Keratinocyte (primary cell): ENCODE measurements at places on chromosomes 12 and 14. TPM values are rescaled to one million over a fixed set of nuclear protein-coding genes. Genes with fewer than 3 reads are reported as not detected.

- DNase-seq, result no peak
Observed at GRCh38 chr12:72264548-72265175, 7.5 kb upstream of the TRHDE start.

GRCh38 chr12:107385509-107385908, 292.2 kb upstream of the CRY1 start:
- no peak for DNase-seq

GRCh38 chr14:93780813-93781400, 7.4 kb downstream of the PRIMA1 start:
- no peak for DNase-seq

DNA sequence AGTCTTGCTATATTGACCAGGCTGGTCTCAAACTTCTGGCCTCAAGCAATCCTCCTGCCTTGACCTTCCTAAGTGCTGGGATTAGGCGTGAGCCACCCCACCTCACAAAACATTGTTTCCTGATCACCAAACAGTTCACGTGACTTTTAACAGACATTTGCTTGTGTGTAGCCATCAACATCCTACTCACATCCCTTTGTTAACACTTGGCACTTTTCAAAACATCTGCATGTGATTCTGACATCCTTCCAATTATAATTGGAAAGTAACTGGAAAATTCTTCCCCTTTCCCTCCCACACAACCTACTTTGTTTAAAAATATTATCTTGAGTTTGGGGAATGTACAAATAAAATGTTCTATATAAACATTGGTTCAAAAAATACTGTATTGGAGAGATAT, 317.9 kb downstream of the PCNX1 start:
- DNase-seq, result no peak

The KLHL33 gene
- not detected in 3 replicates for polyA plus RNA-seq

GRCh38 chr14:75165586-75166391, 10.6 kb downstream of the TMED10 start:
- DNase-seq, result no peak

- no peak for DNase-seq
Observed at GRCh38 chr12:11183011-11183410, 3.7 kb downstream of the TAS2R42 start.

DNA sequence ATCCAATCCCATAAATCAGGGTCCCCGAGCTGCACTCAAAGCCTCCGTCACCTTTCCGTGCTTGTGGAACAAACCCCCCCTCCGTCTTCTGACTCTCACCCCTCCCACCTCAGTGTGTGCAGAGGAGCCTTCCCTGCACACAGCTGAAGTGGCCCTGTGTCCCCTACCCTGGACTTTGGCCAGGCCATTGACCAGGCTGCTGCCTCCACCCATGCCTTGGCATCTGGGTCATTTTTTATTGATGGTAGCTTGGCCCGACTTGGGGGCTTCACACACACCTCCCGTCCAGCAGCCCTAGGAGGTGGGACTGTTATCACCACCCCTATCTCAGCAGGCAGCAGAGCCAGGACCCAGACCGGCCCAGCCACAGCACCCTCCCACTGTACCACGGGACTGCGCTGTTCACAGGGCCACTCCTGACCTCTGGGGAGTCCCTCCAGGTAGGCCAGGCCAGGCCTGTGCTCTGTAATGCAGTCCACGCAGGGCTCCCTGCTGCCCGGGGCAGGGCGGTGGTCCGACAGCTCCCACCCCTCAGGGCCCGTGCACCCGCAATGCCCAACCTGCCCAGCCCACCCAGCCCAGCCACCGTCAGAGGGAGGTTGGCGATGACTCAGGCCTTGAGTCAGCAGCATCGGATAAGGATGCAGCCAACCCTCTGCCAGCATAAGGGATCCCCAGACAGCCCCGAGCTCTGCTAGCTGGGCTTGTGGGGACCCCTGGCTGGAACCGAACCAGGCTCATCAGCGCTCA, 9.2 kb upstream of the INF2 start:
- DNase-seq, result no peak

DNA sequence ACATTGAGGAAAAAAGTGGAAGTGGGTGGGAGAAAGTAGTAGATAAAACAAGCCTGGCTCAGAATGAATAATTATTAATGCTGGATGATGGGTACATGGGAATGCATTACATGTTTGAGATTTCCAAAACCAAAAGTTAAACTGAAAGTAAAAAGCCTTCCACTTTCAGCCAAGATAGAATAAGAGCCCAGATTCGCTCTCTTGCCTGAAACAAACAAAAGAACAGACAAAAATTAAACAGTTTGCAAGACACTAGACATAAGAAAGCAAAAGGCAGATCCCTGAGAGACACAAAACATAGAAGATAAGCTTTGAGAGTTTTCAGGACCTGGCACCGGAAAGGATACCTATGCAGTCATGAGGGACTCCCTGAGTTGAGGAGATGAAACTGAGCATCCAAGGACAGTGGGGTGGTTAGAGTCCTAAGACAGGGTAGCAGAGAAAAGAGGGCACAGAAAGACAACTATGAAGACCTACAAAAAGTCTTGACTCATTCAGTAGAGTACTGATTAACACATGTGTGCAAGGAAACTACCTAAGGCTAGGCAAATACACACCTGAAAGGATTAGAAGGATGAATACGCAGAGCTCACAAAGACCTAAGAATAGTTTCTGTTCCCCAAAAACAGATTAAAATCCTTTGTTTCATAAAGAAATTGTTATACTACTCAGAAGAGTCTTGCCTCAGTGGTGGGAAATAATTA, 54.1 kb downstream of the CEP83 start:
- DNase-seq, result no peak

- no peak for DNase-seq
Observed at GRCh38 chr12:26782372-26783130, 50.4 kb downstream of the ITPR2 start.

- DNase-seq, result no peak
Observed at GRCh38 chr12:51593021-51593420, 2.0 kb downstream of the SCN8A start.

- DNase-seq, result no peak
Observed at GRCh38 chr12:117143008-117143532, 43.9 kb upstream of the TESC start.

- DNase-seq, result no peak
Observed at GRCh38 chr14:34334329-34334728, 127.7 kb downstream of the SPTSSA start.

DNA sequence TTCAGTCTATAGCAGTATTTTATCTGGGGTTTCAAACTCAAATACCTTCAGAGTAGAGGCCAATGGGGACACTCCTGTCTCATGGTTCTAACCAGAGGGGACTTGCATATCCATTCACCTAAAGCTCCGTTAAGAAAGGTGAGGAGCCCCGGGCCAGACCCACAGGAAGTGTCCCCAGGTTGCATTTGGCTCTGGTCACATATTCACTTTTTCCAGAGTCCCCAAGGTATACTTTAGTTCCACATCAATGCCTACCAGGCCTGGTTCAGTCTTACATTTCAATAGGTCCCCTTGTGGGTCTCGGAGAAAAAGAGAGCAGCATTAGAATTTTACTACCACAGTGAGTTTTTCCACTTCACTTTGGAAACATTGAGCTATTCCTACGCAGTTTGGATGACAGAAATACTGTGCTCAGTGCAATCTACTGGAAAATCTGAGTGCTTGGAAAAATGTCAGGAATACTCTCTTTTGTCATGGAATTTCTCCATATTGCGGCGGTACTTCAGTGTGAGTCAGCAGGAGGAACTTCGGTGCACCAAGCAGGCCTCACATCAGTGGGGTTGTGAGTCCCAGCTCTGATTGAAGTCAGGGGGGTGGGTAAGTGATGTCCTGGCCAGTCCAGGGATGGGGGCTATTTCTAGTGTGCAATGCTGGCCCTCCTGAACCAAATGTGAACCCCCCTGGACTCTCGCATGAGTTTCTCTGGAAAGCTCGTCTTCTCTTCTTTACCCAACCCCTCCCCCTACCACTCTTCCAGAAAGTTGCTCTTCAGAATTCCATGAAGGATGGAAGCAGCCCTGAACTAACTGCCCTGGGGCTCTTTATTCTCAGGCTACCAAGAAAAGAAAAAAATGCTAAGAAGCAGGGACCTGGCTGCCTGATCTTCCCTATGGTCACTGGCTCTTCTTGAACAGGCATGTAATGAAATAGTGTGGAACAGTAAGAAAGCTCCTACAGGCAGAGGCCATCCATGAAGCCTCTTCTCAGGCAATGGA, 184.7 kb downstream of the PRKCH start:
- DNase-seq, result no peak

The NUP107 gene
- polyA plus RNA-seq, result 35.3 to 71.7 TPM (median 52.0 TPM) in 3 replicates

The P2RX7 gene
- 0.12 to 0.21 TPM (median 0.20 TPM) in 3 replicates for polyA plus RNA-seq

- no peak for DNase-seq
Observed at GRCh38 chr12:74599932-74600331, 62.3 kb downstream of the ATXN7L3B start.

The HIP1R gene
- polyA plus RNA-seq, result 19.4 to 31.8 TPM (median 23.0 TPM) in 3 replicates

The CLECL1 gene
- not detected in 3 replicates for polyA plus RNA-seq

DNA sequence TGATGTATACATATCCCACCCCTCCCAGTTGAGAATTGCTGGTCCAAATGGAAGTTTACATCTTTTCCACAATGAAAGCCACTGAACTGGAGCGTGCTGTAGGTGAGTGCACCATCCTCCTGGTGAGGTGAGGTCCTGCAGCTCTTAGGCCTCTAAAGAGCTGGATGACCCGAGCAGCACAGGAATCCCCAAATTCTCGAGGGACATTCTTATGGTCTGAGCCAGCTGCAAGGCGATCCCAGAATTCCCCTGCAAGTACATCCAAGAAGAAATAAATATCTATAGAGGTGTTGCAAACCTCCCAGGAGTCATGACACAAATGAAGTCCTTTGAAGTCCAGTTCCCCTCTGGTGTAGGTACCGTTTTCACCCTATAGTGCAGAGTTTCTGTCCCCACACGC, 24.0 kb downstream of the TMEM132C start:
- no peak for DNase-seq

DNA sequence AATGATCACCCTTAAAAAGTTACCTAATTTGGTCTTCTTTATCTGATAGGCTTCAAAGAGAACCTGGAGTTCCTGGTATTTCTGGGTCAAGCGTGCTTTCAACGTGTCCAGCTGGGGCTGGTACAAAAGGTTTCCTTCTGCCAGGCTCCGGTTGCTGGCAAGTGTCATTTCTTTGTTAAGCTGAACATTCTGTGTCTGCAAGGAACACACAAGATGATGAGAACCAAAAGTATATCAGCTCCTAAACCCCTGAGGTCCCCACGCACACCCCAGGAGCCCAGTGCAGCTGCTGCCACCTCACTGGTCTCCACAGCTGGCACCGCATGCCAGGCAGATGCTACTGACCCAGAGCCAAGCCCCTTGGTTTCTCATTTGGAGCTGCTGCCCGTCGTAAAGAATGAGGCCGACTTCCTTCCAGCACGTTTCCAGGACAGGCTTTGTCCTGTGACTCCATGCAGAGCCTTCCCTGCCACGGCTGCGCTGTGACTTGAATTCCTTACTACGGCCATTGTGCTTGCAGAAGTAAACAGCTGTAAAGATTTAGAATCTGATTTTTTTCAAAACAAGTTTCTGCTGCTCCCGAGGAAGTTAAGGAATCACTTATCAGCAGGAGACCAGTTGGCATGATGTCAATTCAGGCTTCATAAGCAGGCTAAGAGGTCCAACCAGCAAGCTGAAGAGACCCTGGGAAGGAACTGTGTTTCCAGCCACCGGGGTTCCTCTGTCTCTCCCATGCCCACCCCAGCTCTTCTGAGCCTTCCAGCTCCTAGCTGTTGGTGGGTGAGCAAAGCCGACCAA, 24.9 kb downstream of the VPS37B start:
- DNase-seq, result no peak

The ZDHHC22 gene
- polyA plus RNA-seq, result not detected in 3 replicates

The PIK3C2G gene
- 1.7 to 3.7 TPM (median 2.0 TPM) in 3 replicates for polyA plus RNA-seq

DNA sequence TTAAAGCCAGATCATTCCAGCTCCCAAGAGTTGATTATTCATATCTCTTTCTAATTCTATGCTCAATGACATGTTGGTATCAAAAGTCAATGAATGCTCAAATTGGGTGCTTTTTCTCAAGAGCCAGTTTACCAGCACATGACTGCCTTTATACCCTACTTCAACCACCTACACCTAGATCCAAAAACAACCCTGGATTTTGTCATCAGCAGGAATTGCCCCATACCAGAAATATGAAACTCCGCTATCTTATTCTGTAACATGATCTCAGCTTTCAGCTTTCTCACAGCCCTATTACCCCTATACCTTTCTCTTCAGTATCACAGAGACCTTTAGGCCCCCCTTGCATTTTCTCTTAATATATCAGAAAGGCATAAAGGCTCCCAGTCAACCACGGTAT, 32.3 kb upstream of the ESR2 start:
- DNase-seq, result no peak

GRCh38 chr12:11685316-11685715, 35.8 kb downstream of the ETV6 start:
- DNase-seq, result no peak

DNA sequence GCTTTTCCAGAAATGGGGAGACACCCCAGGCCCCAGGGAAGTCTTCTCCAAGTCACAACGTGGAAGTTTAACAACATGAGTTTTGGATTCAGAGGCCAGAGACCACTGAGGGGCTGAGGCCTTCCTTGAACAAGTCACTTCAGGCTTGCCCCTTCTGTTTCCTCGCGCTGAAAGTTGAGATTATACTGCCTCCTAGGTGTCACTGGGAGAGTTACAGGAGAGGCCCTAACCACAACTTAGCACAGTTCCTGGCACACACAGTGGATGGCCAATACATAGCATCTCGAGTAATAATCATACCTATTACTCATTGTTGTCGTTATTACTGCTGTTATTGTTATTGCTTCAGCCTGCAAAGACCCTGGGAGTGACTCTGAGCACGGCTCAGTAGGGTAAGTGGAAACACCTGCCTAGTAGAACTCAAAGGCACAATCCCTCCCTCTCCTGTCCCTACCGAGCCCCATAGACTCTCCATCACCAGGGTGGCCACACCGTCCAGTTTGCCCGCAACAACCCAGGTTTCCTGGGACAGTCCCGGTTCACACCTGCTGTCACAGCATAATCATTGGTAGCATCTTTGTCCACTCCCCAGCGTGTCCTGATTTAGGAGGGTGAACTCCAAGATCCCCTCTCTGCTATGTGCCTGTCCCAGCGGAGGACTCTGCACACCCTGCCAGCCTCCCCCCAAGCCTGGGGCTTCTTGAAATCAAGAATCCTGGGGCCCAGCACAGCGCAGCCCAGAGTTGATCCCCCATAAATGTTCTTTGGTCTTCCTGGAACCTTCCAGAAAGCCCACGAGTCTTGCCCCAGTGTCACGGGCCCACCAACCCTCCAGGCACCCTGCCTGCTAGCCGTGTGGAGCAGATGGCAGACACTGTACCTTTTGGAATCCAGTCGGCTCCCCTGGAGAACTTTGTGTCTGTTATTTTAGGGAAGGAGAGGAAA, 85.0 kb downstream of the SYNE3 start:
- DNase-seq, result no peak

- no peak for DNase-seq
Observed at GRCh38 chr12:131612092-131612755, 98.7 kb upstream of the SFSWAP start.

- no peak for DNase-seq
Observed at GRCh38 chr12:93868771-93869170, 191.6 kb downstream of the CRADD start.

GRCh38 chr14:54782751-54783659, 119.6 kb downstream of the GCH1 start:
- no peak for DNase-seq

DNA sequence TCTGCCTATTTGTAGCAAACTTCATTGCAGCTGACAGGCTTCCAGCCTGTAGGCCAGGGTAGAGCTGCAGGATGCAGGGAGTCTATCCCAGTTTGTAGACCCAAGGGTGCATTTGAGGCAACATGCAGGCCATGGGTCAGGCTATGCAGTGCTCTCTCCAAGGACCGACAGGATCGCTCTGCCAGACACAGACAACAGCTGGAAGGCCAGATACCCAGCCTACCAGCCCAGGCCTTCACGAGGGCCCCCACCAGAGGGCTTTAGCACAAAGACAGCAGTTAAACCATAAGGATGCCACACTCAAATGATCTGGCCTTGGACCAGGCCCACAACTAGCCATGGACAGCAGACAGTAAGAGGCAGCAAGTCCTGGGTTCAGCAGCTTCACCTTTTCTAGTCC, 10.3 kb downstream of the KCTD10 start:
- DNase-seq, result no peak
